ENCODE measurements at places on chromosomes 13 and 19.

DNA sequence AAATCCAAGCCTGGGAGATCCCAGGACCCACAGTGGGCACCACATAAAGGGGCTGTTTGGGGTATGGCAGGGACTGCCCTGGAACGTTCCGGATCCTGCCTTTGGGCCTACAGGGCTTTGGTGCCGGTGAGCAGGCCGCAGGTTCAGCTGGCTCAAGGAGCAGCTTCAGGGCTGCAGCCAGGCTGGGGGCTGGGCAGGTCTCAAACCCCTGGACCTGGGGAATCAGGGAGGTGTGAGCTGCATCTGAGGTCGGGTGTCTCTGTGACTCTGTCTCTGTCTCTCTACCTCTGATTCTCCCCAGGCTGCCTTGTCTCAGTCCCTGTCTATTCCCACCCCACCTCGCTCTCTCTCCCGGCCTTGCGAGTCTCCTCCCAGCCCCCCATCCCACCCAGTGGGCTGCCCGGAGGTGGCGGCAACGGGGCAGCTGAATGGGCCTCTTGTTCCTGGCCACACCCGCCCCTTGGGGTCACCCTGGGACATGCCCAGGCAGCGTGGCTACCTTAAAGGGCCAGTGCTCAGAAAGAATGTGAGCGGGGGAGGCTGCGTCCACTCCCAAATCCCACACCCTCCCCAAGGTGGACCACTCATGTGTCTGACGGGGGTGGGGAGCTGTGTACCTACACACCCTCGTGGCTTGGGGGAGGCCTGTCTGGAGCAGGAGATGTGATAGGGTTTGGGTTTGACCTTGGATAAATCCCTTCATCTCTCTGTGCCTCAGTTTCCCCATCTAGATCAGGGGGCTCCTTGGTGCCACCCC is 31.1 kb downstream of the NFIC start:
- DNase-seq = no peak

GRCh38 chr13:79171141-79172061 is 234.7 kb downstream of the RBM26 start:
- DNase-seq = no peak

DNA sequence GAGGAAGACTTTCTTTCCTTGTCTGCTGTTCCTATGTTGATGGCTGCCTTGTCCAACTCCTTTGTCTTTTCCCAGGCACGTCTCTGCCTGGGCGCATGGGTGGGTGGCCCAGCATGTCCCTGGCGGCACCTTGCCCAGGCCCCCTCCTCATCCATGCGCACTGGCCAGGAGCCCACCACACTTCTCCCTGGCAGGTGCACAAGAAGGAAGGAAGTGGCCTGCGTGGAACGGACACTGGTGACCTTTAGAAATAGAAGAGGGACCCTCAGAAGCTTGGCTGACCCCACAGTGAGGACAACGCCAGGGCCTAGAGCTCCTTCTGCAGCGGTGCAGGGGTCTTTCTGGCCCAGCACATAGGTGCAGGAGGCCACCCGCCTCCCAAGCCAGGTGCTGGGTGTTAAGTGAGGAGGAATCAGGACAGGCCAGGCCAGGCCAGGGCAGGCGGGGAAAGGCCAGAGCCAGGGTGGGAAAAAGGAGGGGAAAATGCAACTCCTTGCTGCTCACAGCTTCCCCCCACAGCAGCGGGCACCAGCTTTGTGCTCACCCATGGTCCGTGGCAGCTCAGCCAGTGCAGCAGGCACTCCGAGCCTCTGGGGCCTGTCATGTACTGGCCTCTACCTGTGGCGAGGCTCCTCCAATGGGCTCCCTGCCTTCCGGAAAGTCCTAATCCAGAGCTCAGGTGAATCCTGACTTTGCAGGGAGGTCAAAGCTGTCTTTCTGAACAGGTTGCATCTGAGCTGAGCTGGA is 104.0 kb downstream of the SOX1 start:
- no peak for DNase-seq

DNA sequence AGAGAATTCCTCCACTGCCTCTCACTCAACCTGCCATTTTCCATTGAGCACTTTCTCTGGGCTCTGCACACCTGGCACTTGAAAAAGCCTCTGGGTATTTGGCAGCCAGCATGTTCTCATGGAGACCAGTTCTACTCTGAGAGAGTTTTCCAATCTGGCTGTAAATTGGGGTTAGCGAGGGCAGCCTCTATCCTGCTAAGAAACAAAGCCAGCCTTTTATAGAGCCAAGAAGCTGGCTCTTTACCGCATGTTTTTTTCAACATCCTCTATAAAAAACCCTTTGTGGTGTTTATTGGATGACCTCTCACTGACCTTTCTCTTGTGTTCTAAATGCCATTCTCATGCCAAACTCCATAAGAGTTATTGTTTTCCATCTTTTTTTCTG is 52.6 kb upstream of the RCBTB2 start:
- DNase-seq = no peak

DNA sequence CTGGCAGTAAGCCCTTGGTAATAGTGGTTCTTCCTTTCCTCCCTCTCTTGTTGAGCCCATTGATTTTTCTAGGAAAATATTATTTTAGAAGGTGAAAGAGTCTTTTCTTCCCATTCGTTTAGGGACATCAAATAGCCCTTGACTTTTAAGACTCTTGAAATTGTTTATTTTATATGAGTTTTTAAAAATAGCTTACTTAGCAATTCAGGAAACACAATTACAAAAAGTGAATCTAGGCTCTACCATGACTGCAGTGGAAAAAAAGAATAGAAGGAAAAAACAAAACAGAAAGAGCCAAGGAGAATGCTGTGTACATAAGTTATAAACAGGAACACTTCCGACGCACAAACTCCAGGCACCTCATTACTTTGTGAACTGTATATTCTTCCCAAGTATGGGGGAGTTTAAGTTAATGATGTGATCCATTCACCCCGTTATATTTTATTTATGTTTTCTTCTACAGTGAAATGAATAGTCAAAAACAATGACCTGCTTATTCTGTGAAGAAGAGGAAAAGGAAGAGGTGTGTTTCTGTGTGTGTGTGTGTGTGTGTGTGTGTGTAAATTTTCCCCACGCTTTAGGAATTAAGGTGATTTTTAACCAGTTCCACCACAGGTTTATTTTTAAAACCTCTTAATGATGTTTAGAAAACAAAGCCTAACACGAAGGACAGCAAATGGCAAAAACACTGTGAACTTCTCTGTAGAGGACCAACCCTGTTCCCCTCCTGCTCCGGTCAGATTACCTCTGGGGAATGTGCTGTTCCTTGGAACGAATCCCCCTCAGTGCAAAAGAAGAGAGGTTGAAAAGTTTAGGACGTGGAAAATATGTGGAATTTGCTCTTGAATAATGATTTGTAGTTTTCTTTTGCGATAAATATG is 266.3 kb downstream of the KLF5 start:
- DNase-seq = no peak

- DNase-seq = no peak
These were observed 14.9 kb downstream of the FGF21 start for GRCh38 chr19:48770266-48770665.

Data from Peyer's patch (tissue), 4 donors.